Epithelial cell of proximal tubule (primary cell): ENCODE measurements at places on chromosomes 12 and 14.

DNA sequence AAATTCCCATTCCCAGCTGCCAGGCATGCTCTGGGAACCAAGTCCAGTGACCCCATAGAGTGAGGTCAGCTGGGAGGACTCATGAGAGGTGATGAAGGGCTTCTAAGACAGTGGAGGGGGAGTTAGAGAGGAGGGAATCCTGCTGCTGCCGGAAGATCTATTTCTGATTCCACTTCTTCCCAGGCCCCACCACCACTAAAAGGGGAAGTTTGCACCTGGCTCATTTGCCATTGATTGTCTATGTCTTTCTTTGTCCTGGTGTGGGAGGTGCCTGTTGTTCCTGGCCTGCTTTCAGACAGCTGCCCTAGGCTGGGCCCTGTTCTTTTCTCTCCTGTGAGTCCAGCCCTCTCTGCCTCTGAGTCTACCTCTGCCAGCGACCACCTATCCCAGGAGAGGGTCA lies 3.0 kb upstream of the KRT6A start:
- DNase-seq = no peak

DNA sequence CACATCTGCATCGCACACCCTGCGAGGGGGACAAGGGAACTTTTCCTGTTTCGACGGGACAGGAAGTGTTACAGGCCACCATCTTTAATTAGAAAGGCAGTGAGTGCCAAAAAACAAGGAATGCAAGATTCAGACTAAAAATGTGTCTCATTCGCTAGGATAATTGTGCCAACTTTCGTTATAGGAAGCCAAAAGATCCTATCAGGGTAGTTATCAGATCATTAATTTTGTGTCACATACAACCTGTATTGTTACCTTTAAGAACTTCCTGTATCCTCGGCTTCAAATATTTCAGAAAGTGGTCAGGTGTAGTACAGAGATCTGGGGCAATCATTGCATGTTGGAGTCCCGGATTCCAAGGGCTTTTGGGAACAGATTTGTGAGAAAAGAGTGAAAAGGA lies 19.2 kb upstream of the MGP start:
- DNase-seq = no peak

- no peak for DNase-seq
Measured at GRCh38 chr14:52792097-52792415, 649 bp upstream of the GNPNAT1 start.

DNA sequence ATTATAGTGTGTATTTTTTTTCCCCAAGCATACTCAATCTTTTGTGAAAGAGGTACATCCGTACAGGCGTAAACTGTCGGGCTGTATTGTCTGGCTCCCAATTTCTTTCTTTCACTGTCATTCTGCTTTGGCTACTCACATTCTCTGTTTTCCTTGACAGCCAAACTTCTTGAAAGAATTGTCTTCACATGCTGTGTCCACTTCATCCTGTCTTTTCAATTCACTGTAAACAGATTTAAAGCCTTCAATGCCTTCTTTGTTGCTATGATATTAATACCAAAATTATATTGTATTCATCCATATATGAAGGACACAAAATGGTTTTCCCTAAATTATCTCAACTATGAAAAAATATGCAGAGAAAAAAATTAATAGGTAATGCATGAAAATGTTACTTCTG lies 6.0 kb upstream of the ATP23 start:
- DNase-seq = no peak

GRCh38 chr14:71583705-71584104 lies 348.5 kb upstream of the RGS6 start:
- DNase-seq = no peak

- no peak for DNase-seq
Measured at GRCh38 chr14:51828017-51828797, 32.2 kb upstream of the GNG2 start.

GRCh38 chr12:75891072-75891471 lies 140.5 kb downstream of the PHLDA1 start:
- no peak for DNase-seq

DNA sequence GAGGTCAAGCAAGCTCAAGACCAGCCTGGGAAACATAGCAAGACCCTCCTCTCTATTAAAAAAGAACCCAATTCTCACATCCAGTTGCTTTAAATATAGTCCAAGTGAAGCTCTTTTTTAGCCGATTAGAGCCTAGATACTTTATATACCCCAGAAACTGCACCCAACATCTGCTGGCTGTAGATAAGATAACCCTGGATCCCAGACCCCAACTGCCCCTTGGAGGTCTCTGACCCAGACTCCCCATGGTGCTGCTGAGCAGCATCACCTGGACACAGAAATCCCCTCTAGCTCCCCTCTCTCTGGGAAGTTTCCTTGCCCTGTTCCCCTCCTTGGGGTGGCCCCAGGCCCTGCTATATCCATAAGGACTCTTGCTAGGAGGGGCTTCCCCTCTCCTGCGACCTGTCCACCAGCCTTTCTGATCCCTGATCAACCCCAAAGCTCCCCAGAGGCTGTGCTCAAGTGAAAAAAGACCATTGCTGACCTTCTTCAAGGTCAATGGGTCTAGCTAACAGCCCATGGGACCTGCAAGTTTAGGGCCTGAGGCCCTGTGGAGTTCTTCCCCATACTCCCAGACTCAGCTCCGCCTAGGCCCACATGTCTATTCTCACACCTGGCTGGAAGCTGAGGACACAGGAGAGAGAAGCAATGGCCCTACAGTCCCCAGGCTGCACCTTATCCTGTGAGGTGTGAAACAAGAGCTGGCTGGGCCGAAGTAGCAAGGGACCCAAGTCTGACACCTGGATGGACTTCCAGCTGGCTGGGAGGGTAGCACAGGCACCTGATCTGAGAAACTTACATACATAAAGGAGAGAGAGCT lies 56.2 kb downstream of the ARL6IP4 start:
- DNase-seq = no peak

GRCh38 chr12:123854918-123855317 lies 92.8 kb downstream of the DNAH10 start:
- no peak for DNase-seq

- no peak for DNase-seq
Measured at GRCh38 chr12:3259973-3260372, 182.8 kb downstream of the TSPAN9 start.

DNA sequence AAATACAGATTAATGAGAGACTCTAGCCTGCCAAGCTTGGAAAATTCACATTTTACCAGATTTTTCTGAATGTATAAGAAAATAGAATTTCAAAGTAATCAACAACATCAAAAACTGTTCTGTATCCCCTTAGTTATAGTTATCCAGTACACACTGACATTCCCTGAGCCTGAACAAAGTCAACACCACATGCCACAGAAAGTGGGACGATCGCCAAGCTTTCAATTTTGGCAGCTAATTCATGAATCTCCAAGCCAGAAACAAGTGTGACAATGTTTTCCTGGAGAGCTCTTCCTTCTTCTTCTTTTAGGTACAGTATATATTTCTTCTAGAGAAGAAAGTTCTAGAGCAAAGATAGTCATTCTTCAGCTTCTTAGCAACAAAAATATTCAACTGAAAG lies 290.2 kb downstream of the PRKD1 start:
- peak; percentile 23 for DNase-seq

DNA sequence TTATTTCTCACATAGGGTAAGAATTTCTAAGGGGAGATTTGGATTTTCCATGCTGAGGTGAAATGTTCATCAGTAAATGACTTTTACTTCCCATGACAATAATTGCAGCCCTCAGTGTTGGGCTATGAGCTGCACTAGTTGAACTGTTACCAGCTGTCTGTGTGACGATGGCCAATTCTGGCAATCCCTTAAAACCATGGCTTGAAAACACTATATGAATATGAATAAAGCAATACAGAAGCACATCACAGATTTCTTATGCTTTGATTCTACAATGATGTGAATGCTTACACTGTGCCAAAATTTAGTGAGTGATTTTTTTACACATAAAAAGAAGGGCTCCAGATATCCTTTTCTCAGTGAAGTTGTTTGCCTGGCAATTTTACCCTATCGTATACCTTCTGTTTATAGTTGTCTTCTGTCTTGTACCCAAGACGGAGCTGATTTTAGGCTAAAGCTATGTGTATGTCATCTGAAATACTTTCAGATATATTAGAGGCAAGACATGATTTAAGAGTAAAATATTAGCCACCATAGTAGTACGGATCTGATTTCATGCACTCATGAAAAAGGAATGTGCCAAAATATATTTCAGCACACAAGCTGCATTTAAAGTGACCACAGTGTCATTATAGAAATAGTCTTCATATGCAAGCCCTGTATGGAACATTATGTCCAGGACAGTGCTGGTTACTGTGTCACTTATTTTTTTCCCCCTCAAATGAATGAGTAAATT lies 52.0 kb downstream of the SLC38A4 start:
- DNase-seq = no peak

DNA sequence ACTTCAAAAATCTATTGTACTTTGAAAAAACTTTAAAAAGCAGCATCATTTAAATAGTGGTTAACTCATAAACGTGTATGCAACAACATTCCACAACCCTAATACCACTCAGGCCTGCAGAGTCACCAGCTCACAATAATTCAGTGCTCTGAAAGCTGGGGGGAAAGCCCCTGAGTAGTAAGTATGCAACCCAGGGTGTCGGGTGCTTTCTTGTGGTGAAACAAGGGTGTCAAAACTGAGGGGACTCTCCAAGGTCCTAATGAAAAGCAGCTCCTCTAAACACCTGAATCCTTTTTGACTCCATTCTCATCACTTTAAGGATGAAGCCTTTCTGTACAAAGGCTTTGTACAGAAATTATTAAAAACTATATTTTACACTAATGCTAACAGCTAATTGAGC lies 33.7 kb downstream of the FGFR1OP2 start:
- DNase-seq = no peak

DNA sequence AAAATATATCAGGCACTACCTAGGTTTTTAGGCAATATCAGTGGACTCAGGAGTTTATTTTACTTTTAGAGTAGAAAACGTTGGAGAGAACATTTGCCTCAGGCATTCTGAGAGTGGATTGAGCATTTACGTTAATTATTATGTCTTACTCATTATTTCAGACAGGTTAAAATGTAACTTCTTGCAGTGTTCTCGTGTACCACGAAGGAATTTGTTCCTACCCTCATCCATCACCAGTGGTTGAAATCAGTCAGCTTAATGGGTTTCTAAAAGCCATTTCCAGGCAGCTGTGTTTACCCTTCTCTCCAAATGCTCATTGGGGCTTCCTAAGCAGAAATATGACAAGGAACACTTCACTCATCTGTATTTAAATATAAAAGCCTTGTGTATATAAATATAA lies 9.1 kb upstream of the LDHB start:
- DNase-seq = peak; percentile 81
